ENCODE measurements at places on chromosomes 12 and 14.

DNA sequence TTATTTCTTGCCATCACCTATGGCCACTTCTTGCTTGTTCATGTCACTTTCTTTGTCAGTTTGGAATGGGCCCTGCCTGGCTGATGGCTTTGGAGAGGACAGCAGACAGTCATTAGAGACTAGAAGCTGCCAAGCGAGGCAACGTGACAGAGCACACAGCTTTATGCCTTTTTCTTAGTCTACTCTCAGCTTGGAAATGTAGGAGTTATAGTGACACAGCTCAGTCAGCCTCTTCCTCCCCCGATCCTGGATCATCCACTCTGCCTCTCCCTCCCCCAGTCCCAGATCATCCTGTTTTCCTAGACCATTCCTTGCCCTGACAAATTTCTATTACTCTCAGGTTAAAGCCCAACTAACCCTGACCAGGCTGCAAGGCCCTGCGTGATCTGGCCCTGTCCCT lies 26.6 kb downstream of the ETV6 start:
- DNase-seq = no peak

GRCh38 chr12:107788690-107789458 lies 14.4 kb downstream of the ASCL4 start:
- DNase-seq = no peak

DNA sequence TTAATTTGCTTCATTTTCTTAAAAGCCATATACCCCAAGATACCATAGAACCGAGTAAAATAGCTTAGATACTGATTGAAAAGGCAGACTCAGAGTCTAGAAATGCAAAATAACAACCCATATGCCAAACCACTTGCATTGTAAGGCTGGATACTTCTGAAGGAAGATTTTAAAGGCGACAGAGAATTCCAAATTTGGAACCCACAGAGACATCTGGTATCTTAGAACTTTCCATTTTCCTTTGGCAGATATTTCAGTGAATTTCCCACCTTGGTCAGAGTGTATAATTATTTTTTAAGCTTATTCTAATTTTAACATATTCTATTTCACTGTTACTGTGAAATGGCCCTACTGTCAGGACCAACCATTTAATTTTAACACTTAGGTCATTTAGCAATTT lies 186.4 kb upstream of the E2F7 start:
- no peak for DNase-seq

- no peak for DNase-seq
Observed at GRCh38 chr12:45121224-45121623, 70.3 kb upstream of the DBX2 start.

DNA sequence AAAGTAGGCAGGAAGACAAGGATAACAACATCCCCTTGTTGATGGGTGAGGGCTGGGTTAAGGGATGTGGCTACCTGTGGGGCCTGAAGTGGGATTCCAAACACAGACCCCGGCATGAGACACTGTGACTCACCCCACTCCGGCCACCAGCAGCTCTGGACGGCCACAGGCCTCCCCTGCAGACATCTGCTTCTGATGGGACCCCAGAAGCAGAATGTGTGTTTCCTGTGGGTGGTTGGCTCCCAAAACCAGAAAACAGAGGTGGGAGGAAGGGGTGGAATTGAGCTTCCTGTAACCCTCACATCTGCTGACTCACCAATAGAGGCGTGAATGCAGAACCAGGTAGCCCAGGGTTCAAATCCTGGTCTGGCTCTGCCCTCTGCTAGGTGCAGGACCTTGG lies 216.6 kb upstream of the PWP1 start:
- no peak for DNase-seq

DNA sequence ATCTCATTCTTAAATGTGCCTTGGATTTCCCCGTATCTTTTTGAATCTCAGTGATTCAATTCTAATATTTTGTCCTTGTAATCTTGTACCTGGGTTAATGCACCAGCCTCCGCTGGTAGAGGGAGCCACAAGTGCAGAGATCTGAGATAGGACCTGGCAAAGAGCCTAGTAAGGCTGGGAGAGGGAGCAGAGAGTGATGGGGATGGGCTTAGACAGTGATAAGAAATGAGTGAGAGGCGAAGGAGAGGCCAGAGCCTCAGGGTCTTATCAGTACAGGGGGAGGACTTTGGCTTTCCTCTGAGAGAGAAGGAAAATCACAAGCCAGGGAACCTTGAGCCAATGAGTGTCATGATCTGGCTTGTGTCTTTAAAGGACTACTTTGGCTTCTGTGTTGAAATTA lies 30.5 kb upstream of the LMNTD1 start:
- peak; percentile 87 for DNase-seq

DNA sequence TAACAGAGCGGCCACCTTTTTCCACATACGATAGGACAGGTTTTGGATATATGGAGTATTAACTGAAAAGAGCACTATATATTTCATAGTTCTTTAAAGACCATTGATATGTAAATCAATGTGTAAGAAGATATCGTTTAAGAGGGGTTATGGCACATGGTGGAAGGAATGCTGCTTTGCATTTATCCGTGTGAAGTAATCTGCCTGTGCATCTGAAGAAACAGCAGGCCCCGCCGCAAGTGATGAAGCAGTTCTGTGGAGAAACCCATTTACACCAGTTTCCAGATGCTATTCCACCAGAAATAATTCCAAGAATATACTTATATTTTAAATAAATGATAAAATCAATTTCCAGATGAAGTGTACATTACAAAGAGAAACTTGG lies 72.4 kb downstream of the BICD1 start:
- no peak for DNase-seq

DNA sequence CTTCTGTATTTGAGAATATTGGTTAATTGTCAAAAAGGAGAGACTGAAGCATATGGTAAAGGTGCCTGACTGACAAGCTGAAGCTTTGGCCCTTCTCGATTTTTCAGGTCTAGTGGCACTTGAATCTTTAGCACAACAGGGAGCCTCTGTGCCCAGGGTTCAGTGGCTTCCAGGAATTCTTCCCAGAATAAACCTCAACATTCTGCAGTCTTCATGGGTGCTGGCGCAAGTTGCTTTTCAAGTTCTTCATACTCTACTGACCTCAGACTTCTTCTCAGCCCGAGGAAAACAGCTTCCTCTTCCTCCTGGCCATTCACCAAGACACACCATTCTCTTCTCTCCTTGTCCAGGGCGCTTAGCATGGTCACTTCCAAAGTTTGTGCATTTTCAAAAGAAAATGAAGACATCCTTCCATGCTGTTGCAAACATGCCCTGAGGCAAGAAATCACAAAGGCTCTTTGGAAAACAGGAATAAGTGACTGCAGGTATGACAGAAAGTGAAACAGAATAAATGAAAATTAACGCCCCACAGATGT lies 89.9 kb downstream of the MGST1 start:
- DNase-seq = no peak

GRCh38 chr14:65444230-65444629 lies 31.7 kb downstream of the FUT8 start:
- DNase-seq = no peak

DNA sequence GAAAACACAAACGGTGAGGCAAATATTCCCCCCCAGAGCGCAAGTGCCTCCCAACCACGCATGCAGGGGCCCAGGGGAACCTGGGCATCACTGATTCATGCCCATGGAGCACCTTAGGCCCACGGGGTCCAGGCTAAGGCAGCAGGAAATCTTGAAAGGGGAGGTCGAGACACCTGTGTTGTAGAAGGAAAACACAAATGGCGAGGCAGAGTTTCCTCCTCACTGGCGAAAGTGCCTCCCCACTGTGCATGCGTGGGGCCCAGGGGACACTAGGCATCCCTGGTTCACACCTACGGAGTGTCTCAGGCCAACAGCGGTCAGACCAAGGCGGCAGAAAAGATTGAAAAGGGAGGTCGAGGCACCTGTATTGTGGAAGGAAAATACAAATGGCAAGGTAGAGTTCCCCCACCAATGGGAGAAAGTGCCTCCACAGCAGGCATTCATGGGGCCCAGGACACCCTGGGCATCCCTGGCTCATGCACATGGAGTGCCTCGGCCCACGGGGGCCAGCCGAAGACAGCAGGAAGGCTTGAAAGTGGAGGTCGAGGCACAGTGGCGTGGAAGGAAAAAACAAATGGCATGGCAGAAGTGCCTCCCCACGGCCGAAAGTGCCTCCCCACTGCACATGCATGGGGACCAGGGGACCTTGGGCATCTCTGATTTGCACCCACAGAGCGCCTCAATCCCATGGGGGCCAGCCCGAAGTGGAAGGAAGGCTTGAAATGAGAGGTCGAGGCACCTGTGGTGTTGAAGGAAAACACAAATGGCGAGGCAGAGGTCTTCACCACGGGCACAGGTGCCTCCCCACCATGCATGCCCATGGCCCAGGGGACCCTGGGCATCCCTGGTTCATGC lies 368.8 kb downstream of the ALG10 start:
- no peak for DNase-seq

DNA sequence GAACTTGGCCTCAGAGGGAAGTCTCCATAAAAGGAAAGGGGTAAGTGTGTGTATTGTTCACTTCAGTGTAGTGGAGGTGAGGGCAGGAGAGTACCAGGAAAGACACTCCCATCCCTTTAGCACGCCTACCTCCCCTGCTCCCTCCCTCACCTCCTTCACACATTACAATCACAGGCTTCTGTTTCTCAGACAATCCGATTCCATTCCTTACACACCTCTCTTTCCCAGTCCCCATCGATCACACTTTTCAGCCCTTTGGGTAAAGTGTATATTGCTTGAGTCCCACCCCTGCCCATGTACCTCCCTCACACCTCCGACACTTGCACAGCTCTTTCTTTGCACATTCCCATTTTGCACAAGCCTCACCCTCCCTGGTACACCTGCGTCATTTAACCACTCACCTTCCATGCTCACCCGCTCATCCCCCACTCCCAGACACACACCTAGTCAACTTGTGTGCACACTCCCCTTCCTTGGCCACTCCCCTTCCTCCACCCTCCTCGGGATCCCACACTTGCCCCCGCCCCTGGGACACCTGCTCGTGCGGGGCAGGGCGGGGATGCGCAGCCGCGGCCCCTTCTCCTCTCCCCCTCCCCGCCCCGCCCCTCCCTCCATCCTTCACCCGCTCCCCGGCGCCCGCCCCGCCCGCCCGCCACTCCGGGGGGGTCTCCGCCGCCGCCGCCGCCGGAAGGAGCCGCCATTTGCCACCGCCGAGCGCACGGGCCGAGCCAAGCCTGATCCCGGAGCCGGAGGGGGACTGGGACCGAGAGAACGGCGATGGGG lies at the start of gene MARCHF9:
TSS of gene MARCHF9 (plus strand) at position 693 of the 783 bp plus-strand sequence. CDS start 426 bp downstream, outside the sequence.
- no peak for DNase-seq

- peak; percentile 11 for DNase-seq
Observed at GRCh38 chr12:94603434-94604365, 46.7 kb downstream of the TMCC3 start.

- DNase-seq = no peak
Observed at GRCh38 chr14:58547649-58548048, 90.1 kb upstream of the DACT1 start.

DNA sequence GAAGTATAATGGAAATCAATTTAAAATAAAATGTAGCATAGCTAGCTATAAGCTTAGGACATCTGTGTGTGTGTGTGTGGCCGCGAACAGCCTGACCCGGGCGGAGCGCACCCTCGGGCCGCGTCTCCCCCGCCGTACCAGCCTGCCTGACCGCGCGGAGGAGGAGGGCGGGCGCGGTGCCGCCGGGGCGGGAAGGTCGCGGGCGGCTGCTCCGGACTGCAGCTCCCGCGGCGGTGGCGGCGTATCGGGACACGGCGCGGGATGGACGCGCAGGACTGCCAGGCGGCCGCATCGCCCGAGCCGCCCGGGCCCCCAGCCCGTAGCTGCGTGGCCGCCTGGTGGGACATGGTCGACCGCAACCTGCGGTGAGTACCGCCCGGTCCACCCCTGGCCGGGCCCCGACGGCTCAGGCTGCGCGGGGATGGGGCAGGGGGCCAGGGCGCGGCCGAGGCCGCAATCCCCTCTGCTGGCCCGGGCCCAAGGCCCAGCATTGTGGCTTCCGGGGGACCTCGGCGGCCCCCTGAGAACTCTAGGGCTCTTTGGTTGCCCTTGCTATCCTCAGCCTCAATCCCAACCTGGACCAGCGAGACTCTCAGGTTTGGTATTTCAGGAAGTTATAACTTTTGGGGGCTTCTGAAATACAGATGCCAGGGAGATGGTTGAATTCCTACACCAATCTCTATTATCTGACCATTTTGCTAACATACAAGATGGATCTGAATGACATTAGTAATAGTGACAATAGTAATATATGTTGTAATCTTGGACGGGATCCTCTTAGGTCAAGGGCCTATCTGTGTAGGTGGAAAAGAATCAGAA lies at the start of gene ABHD12B:
TSS of gene ABHD12B (plus strand) at position 140 of the 819 bp plus-strand sequence. CDS start at position 262, 122 bp downstream.
- DNase-seq = no peak

GRCh38 chr12:76674669-76675315 lies 89.1 kb upstream of the ZDHHC17 start:
- no peak for DNase-seq

DNA sequence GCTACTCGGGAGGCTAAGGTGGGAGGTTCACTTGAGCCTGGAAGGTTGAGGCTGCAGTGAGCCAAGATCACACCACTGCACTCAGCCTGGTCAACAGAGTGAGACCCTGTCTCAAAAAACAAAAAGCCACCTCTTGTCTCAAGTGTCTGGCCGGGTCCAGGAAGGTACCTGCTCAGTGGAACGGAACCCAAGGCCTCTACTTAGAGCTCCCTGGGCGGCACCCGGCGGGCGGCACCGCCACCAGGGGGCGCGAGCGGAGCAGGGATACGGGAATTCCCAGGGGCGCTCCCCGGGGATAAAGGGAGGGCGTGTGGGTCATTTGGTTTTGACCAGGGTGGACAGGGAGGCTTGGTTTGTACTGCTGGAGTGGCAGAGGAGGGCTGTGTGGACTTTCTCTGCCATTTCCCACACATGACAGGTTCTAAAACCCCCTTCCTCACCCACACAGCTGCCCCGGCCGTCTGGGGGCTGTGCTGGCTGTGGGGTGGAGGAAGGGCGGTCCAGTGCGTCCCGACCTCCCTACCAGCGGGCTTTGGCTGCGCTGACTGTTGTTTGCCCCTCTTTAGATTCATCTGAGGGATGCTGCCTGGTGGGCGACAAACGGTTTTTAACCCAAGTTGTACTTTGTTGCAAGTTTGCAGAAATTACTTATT lies 91.4 kb downstream of the SETD3 start:
- DNase-seq = peak; percentile 8
